ENCODE measurements at places on chromosomes 3 and 15.

DNA sequence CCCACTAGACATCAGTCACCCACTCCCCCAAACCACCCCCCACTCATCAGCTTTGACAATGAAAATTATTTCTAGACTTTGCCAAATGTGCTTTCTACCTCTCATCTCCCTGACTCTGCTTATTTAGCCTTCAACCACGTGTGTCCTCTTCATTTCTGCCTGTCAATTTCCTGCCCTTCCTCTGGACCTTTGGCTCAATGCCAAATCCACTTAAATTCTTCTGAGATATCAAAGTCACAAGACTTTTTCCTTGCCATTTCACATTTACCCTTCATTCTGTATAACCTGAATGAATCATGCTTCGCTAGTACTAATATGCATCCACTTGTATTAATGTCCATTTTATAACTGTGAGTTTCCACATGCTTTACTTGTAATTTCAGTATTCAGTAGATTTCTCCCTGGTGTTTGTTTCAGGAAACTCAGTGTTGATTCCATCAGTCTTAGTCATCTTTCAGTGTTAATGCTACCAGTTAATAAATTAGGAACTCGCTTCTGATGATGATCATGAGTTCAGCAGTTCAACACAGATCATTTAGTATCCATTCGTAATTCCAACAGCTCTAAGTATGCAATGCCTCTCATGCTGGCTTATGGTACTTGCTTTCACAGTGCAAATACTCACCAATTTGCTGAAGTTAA lies 128.2 kb upstream of the OSTN start:
- H3K27ac ChIP-seq: no peak overlapping the region
- no peaks in the 10 kb centered on the region for H3K4me1 ChIP-seq
- no peak for DNase-seq
- H3K36me3 ChIP-seq: no peaks in the 10 kb centered on the region
- no peak overlapping the region for H3K4me3 ChIP-seq
- H3K27me3 ChIP-seq: no peaks in the 10 kb centered on the region

GRCh38 chr15:95872366-95872771 lies 458.1 kb upstream of the NR2F2 start:
- no peaks in the 10 kb centered on the region for H3K36me3 ChIP-seq
- H3K4me3 ChIP-seq: no peak overlapping the region
- no peaks in the 10 kb centered on the region for H3K4me1 ChIP-seq

DNA sequence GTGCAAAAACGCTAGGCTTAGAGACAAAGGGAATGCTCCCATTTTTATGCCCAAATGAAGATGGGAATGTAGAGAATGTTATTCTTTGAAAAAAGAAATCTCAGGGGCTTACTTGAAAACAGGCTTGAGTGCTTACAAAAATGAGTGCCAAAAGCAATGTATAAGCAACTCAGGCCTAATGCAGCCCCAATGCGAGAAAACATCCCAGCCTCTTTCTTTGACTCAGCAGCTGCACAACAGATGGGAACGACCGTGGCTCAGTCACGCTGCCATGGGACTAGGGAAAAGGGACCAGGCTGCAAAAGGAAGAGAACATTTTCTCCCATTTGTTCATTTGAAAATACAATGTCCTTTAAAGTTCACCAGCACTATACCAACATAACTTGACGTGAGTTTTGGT lies 246.4 kb upstream of the LRIG1 start:
- H3K36me3 ChIP-seq: no peaks in the 10 kb centered on the region
- no peak overlapping the region for H3K27ac ChIP-seq
- H3K4me3 ChIP-seq: no peak overlapping the region
- no peaks in the 10 kb centered on the region for H3K4me1 ChIP-seq

GRCh38 chr3:13028010-13028821 lies 45.0 kb downstream of the IQSEC1 start:
- no peak overlapping the region for H3K27ac ChIP-seq
- no peak for DNase-seq
- no peaks in the 10 kb centered on the region for H3K27me3 ChIP-seq
- peaks cover 2% of the 10 kb centered on the region for H3K4me1 ChIP-seq
- no peak overlapping the region for H3K4me3 ChIP-seq

- no peak overlapping the region for H3K27ac ChIP-seq
- no peaks in the 10 kb centered on the region for H3K4me1 ChIP-seq
- H3K36me3 ChIP-seq: no peaks in the 10 kb centered on the region
- no peak overlapping the region for H3K4me3 ChIP-seq
- no peak for DNase-seq
- no peaks in the 10 kb centered on the region for H3K27me3 ChIP-seq
These were observed 92.3 kb upstream of the ADAMTSL3 start for GRCh38 chr15:83561661-83562060.

DNA sequence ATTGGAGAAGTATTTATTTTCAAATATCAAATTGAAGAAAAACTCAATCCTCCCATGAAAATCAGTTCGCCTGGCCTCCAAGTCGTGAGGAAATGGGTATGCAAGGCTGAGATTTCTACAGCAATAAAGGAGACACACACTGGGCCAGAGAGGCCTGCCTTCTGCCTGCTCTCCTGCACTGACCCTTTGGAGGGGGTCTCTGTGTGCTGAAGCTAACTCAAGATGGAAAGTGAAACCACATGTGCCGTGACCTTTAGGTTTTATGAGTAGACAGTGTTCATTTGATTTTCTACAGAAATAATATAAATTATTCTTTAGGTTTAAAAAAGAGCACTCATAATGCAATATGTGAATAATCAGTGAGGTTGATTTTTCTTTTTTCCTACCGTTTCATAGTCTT lies 11.9 kb upstream of the SLC22A13 start:
- DNase-seq: no peak
- H3K4me3 ChIP-seq: no peak overlapping the region
- no peak overlapping the region for H3K27ac ChIP-seq
- H3K36me3 ChIP-seq: peaks cover 50% of the 10 kb centered on the region
- H3K4me1 ChIP-seq: no peaks in the 10 kb centered on the region
- H3K27me3 ChIP-seq: no peaks in the 10 kb centered on the region

DNA sequence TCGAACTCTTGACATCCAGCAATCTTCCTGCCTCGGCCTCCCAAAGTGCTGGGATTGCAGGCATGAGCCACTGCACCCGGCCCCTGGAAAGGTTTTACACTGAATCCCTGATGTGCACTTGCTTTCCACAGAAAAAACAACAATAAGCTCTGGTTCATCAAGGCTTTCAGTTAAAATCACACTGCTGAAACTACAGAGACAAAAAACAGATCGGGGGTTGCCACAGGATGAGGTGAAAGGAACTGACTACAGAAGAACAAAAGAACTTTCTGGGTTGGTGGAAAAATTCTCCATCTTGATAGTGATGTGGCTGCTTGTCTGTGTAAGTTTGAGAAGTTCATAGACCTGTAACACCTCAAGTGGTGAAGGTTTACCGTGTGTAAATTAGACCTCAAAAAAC lies 2.9 kb downstream of the RAB43 start:
- peaks cover 28% of the 10 kb centered on the region for H3K4me1 ChIP-seq
- no peaks in the 10 kb centered on the region for H3K36me3 ChIP-seq
- H3K27me3 ChIP-seq: no peaks in the 10 kb centered on the region
- H3K4me3 ChIP-seq: no peak overlapping the region

DNA sequence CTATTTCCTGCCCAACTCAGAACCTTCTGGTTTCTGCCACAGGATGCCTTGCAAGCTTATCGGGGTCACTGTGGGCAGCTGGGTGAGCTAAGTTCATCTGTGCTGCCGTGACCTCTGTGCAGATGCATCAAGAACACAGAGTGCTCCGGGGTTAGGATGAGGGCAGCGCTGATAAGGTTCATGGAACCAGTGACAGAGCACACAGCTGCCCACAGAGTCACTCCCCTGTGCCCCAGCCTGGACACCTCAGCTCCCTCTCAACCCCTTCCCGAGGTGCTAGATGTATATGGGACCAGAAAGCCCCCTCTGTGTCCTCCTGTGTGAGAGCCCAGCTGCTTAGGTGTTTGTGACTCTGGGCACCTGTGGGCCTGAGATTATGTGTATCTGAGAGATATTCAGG lies 15.8 kb upstream of the ALAS1 start:
- H3K36me3 ChIP-seq: no peaks in the 10 kb centered on the region
- no peak for DNase-seq
- no peaks in the 10 kb centered on the region for H3K27me3 ChIP-seq
- peaks cover 2% of the 10 kb centered on the region for H3K4me1 ChIP-seq
- no peak overlapping the region for H3K27ac ChIP-seq
- no peak overlapping the region for H3K4me3 ChIP-seq

GRCh38 chr3:175737646-175738572 lies 878.8 kb downstream of the NAALADL2 start:
- H3K27me3 ChIP-seq: no peaks in the 10 kb centered on the region
- H3K4me1 ChIP-seq: no peaks in the 10 kb centered on the region
- no peaks in the 10 kb centered on the region for H3K36me3 ChIP-seq

DNA sequence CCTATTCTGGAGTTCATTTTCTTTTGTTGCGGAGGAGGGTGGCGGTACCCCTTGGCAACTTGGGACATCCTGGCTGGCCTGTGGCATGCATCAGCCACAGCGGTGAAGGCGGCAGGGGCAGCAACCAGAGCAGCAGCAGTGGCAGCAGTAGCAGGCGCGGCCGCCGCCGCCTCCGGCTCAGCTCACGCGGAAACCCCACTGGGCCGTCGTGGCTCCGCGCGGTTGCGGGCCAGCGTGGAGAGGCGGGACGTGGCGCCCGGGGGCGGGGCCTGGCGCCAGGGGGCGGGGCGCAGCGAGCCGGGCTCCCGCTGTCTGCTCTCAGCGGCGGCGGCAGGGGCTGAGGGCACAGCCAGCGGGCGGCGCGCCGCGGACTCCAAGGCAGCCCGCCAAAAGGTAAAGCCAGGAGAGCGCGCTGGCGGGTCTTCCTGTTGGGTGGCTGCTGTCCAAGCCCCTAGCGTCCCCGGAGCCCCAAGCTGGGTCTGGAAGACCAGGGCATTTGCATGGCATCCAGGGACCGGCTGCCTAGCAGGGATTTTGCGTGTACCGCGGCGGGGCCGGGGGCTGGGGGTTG lies 334.4 kb upstream of the THRB start:
- no peak for DNase-seq
- no peak overlapping the region for H3K27ac ChIP-seq
- peak overlapping the region; percentile 53 for H3K4me3 ChIP-seq
- H3K36me3 ChIP-seq: no peaks in the 10 kb centered on the region

- H3K27ac ChIP-seq: no peak overlapping the region
- H3K27me3 ChIP-seq: no peaks in the 10 kb centered on the region
- no peaks in the 10 kb centered on the region for H3K4me1 ChIP-seq
- no peak overlapping the region for H3K4me3 ChIP-seq
- DNase-seq: no peak
- no peaks in the 10 kb centered on the region for H3K36me3 ChIP-seq
These were observed 30.4 kb downstream of the CHRNA7 start for GRCh38 chr15:32060706-32061105.

DNA sequence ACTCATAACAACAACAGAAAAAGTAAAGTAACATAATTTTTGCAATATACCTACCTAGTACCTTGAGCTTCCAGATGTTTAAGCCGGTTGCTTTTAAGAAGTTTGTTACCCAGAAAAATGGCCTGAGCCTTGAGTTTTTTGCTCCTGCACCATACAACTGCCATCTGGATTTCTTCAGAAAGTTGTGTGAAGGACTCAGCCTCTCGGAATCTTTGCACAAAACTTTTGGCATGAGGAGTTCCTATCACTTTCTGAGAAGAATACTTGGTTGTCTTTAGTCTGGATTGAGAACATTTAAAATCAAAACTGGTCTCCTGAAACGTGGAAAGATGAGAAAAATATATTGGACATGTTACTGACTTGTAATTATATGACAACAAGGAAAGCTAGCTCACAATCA lies 17.3 kb downstream of the GTPBP8 start:
- H3K27ac ChIP-seq: no peak overlapping the region
- H3K4me3 ChIP-seq: no peak overlapping the region
- no peaks in the 10 kb centered on the region for H3K4me1 ChIP-seq
- DNase-seq: no peak
- H3K27me3 ChIP-seq: no peaks in the 10 kb centered on the region

DNA sequence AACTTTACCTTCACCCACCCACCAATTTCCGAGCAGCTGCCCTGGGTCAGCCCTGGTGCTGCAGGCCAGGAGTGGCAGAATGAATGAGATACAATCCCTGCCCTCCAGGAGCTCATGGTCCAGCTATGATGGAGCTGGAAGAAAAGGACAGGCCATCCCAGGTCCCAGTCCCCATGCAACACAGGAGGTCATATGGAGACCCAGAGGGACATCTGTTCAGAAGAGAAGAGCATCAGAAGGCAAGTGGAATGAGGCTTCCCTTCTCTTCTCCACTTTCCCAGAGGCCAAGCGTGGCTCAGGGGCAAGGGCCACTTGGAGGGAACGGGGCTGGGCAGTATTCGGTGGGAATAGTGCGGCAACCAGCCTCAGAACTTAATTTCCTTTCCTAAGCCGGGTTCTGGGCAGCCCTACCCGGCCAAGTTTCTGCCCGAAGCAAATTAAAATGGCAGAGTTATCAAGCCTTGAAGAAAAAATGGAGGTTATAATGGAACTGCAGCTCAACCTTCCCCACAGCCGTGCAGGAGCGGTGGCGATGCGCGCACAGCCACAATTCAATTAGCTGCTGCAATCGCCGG lies 35.9 kb downstream of the TLE3 start:
- peaks cover 36% of the 10 kb centered on the region for H3K4me1 ChIP-seq
- DNase-seq: no peak
- H3K27ac ChIP-seq: no peak overlapping the region
- no peaks in the 10 kb centered on the region for H3K27me3 ChIP-seq

DNA sequence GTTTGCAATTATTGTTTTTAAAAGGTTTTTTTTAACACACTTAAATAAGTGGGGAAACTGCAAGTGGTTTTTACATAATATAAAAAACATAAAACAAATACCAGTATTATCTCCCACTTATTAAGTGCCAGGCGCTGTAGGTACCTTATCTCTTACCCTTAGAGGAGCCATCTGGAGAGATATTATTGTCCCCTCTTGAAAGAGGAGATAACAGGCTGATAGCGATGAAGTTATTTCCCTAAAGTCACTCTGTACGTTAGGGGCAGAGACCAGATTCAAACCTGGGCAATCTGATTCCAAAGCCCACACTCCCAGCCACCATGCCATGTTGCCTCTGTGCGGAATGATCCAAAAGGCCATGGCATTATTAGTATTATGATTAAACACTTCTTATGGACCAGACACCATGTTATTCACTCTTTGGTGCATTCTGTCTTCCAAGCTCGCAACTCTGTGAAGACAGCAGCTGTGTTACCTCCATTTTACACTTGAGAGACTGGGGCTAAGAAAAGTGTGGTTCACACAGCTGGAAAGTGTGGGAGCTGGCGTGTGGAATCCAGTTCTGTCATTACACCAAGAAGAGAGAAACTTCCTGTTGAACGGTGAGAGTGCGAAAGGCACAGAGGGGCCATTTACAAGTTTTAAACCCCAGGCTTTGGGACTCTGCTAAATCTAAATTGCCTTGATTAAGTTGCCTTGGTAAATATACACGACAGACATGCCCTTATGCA lies 79.9 kb upstream of the MITF start:
- H3K4me1 ChIP-seq: no peaks in the 10 kb centered on the region
- H3K27ac ChIP-seq: no peak overlapping the region
- H3K36me3 ChIP-seq: no peaks in the 10 kb centered on the region
- no peak overlapping the region for H3K4me3 ChIP-seq

GRCh38 chr3:21644268-21644667 lies 106.7 kb downstream of the ZNF385D start:
- H3K4me1 ChIP-seq: no peaks in the 10 kb centered on the region
- H3K27ac ChIP-seq: peak overlapping the region; percentile 4
- H3K4me3 ChIP-seq: no peak overlapping the region
- H3K36me3 ChIP-seq: no peaks in the 10 kb centered on the region
